NK-92 treated with Interleukin-12 subunit alpha and Interleukin-12 subunit beta, amount 100 ng/mL, for 24 hours (cell line): ENCODE measurements at places on chromosomes 11 and 22.

GRCh38 chr11:12543596-12544415 is 130.4 kb upstream of the TEAD1 start:
- no peak for DNase-seq

DNA sequence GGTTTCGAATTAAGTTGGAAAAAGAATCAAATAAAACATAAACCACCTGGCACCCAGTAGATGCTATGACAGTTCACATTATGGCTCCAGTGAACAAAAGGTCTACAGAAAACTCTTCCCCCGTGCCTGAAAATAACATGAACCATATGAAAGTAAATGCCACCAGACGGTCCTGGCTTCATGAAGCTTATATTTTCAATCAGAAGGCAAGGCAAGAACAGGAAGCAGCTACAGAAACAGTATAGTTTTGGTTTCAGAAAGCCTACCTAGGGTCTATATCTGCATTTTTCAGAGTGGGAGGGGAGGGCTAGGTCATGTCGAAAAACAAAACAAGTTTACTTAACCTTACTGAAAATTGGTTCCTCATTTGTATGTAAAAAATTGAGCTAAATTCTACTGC is 9.8 kb downstream of the RAB30 start:
- DNase-seq = no peak

- no peak for DNase-seq
Observed at GRCh38 chr11:76561245-76561644, 109.3 kb downstream of the LRRC32 start.

- no peak for DNase-seq
Observed at GRCh38 chr11:130313383-130314183, 1.1 kb downstream of the ZBTB44 start.

GRCh38 chr11:6604081-6604626 is 580 bp downstream of the ILK start:
- DNase-seq = no peak
